NCI-H1930 (cell line): ENCODE measurements at places on chromosomes 4 and X.
A peak's percentile ranks its signal among the peaks of the same experiment; 100 is the strongest.

GRCh38 chr4:108171339-108172230 is 2.9 kb upstream of the LEF1 start:
- DNase-seq, result no peak

DNA sequence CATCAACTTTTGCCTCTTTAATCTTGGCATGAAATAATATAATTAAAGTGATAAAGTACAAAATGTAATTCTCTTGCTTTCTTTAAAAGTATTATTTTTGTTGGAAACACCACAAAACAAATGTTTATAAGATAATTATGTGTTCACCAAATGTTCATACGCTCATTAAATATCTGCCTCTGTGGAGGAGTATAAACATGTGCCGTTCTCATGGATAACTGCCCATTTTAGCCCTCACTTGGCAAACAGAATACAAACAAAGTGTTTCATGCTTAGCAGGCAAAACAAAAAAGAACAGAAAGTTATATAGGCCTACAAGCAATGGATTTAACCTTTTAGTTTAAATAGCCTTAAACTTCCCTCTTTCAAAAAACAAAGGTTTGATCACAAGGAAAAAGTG is 800.5 kb upstream of the DIAPH2 start:
- no peak for DNase-seq

DNA sequence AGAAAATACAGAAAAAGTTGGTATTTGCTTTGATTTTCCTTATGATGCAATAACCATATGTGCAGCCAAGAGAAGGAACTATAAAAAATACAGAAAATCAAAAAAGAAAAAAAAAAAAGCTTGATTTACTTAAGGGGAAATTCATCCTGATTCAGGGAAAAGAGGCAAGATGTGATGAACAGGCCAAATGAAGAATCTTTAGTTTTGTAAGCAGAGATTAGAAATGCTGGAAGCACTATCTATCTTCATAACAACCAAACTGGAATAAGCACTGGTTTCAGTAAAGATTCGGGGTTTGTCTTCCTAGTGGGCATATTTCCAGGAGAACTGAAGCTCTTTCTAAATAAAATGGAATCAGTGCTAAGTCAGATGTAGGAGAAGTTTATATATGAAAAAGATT is 82.9 kb upstream of the KCNIP4 start:
- no peak for DNase-seq

DNA sequence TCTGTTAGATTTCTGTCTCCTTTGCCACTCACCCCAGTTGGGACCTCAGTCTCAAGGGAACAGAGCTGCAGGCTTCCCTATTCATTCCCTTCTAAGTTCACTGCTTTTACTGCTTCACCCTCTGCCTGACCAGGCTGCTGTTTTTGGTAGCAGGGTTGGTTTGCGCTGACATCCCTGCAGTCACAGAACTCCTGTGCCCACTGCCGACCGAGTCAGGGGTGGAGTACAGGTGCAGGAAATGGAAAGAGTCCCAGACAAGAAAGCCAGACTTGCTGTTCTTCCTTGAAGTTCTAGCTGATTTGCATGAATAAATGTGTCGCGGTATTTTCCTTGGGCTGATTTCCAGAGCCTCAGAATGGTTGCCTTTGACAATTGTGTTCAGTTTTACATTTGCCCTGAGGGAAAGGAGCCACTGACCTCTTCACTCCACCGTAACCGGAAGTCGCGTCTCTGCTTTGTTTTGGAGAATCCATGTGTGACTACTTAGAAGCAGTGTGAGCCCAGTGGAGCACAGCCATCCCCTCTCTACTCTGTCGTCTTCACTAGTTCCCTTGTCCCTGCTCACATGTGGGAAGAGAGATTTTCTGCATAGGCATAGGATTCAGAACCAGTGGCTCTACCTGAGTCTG is 84.8 kb downstream of the TNIP2 start:
- no peak for DNase-seq

- DNase-seq, result peak; percentile 61
Observed at GRCh38 chr4:153083447-153083947, 120.7 kb upstream of the TRIM2 start.

DNA sequence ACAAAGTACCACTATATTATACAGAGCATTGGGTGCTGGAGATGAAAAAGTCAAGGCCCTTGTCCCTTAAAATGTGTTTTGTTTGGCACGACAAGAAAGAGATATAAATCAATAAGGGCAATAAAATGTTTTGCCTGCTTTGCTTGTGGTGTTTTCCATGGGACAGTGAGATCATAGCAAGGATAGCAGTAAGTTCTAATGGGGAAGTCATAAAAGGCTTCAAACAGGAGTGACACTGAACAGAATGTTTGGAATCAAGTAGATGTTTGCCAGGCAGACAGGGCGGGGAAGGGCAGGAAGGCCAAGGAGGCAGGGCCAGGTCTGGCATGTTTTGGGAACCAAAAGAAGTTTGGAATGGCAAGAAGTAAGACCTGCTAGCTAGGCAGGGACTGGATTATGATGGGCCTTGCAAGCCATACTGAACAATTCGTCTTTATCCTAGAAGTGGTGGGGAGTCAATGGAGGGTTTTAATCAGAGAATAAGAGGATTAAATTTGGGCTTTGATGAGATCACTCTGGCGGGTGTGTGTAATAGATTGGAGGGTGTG is 16.4 kb downstream of the FGF2 start:
- DNase-seq, result no peak

DNA sequence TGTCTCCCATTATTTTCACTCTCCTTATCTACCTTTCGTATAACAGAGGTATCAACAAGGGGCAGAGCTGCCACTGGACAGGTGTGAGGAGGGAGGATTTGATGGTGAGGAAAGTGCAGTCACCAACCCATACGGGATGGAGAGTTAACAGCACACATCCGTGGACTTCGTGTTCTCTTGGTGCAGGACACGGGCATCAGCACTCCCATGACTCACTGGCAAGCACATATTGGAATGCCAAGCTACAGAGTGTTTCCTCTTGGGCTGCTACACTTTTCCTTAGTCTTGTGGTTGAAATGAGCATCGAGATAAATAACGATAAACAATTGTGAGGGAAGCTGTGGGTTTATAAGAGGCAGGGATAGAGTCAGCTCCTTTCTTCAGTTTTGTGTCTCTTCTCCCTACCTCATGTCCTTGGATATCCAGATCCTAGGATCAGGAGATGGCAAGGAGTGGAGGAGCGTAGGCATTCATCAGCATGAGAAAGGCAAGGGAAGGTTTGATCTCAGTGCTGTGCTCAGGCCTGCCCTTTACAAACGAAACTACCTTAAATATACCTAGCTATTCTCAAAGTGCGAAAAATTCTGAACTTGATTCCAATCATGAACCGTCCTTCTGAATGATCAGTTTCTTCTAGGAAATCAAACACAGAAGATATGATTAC is 96.3 kb downstream of the ZNF827 start:
- DNase-seq, result no peak

DNA sequence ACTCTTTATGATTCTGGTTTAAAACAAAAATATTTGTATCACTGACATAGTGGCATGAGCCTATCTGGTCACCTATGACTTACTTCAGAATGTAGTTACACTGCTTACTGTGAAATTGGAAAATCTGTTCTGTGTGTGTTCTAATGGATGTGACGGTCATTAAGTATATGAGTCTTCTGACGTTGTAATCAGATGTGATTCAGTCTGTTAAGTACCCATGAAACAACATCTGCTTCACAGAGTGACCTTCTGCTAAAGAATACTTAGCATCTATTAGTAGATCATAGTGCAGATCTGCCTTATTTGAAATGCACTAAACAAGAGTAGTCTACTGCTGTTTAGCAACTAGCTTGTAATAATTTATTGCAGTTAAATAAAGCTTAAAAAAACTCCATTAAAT is 317.1 kb downstream of the DCTD start:
- DNase-seq, result no peak

DNA sequence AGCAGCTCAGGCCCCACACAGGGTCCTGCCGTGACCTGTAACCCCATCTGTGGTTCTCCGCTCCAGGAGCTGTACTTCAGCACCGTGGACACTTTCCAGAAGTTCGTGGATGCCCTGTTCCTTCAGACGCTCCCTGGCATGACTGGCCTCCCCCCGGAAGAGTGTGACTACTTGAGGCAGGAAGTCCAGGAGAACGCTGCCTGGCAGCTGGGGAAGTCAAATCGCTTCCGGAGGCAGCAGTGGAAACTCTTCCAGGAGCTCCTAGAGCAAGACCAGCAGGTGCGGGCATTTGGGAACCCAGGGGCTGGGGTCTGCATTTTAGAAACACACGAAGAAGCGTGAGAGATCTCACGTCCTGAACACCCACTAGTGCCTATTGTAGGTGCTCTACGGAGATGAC is 72.5 kb downstream of the EVC start:
- no peak for DNase-seq

GRCh38 chr4:8788174-8788573 is 83.5 kb downstream of the HMX1 start:
- no peak for DNase-seq

GRCh38 chr4:167000141-167000852 is 234.0 kb downstream of the SPOCK3 start:
- no peak for DNase-seq

- DNase-seq, result no peak
Observed at GRCh38 chr4:78567500-78568060, 16.0 kb downstream of the ANXA3 start.
